Lung (tissue), 17 donors: ENCODE measurements at places on chromosomes 5 and 9. TPM values are rescaled to one million over a fixed set of nuclear protein-coding genes. Genes with fewer than 3 reads are reported as not detected.
A peak's percentile ranks its signal among the peaks of the same experiment; 100 is the strongest.

OLFM1 gene
- 8.2 TPM for total RNA-seq

PDGFRB gene
- 110 TPM for total RNA-seq

SPATA6L gene
- total RNA-seq, result 25.6 TPM

DNA sequence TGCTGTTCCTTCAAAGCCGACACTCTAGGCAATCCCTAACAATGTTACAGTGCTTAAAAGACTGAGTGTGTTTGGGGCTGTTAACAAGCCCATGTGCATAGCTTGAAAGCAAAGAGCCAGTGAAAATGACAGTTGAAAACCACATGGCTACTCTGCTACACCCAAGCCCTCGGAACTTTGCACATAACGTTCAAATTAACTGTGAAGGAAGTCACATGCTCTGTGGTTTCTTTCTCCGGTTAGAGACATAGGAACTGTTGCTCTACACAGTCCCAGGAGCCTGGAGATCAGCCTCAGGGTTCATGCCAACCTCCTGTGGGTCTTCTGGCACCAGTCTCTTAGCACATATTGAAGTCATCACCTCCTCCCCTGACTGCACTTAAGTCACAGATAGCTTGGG lies 51.1 kb downstream of the C9orf152 start:
- H3K4me3 ChIP-seq, result no peak overlapping the region
- H3K27me3 ChIP-seq, result no peaks in the 10 kb centered on the region
- peaks cover 7% of the 10 kb centered on the region for H3K36me3 ChIP-seq
- no peak for DNase-seq

- no peaks in the 10 kb centered on the region for H3K36me3 ChIP-seq
- H3K27me3 ChIP-seq, result no peaks in the 10 kb centered on the region
- DNase-seq, result peak; percentile 95
- no peak overlapping the region for H3K4me3 ChIP-seq
- H3K4me1 ChIP-seq, result peaks cover 14% of the 10 kb centered on the region
- H3K27ac ChIP-seq, result no peak overlapping the region
Observed at GRCh38 chr9:80437091-80437640, 865.4 kb downstream of the TLE4 start.

GRCh38 chr5:181170237-181170825 lies 22.9 kb downstream of the OR2V2 start:
- peaks cover 8% of the 10 kb centered on the region for H3K4me1 ChIP-seq
- H3K36me3 ChIP-seq, result no peaks in the 10 kb centered on the region
- H3K27me3 ChIP-seq, result no peaks in the 10 kb centered on the region
- no peak overlapping the region for H3K27ac ChIP-seq
- DNase-seq, result no peak
- no peak overlapping the region for H3K4me3 ChIP-seq

- no peak for DNase-seq
- H3K36me3 ChIP-seq, result no peaks in the 10 kb centered on the region
- H3K27me3 ChIP-seq, result peaks cover 4% of the 10 kb centered on the region
- H3K27ac ChIP-seq, result peak overlapping the region; percentile 97
Observed at GRCh38 chr5:149581931-149582768, 852 bp downstream of the ARHGEF37 start.
